Trophoblast cell (in vitro differentiated cells and primary cell): ENCODE measurements at places on chromosomes 3 and 15.

GRCh38 chr15:67085818-67086636, 20.6 kb downstream of the SMAD3 start:
- peak; percentile 83 for DNase-seq

DNA sequence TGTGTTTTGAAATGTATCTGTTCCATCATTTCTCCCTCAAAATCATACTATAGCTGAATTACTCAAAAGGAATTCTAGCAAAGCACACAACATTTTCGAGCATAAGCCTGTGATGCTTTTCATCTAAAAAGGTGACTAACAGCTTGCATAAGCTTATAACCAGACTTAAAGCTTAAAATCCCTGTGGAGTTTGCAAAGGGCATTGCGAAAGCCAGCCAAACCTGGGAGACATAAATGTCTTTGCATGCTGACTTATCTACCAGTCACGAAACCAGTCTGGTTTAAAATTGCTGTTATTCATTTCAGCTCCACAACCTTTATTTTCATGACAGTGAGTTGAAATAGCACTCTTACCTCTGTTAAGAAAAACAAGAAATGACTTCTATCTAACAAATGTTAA, 35.6 kb upstream of the LIPC start:
- DNase-seq, result peak; percentile 98

DNA sequence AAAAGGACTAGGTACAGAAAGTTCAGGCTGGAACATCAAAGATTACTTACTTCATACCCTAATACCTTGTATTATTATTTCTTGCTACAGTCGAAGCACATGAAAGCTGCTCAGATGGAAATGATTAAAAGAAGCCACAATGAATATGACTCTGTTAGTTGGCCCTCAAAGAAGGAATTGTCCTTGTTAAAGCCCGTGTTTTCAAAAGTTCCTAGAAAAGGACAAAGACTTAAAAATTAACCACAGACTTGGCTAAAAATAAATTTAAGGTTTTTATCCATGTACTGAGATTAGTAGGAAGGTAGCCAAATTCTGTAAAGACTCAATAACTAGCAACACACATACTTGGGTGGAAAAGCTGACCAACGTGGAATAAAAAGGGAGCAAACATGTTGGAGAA, 251.0 kb upstream of the RARB start:
- no peak for DNase-seq

DNA sequence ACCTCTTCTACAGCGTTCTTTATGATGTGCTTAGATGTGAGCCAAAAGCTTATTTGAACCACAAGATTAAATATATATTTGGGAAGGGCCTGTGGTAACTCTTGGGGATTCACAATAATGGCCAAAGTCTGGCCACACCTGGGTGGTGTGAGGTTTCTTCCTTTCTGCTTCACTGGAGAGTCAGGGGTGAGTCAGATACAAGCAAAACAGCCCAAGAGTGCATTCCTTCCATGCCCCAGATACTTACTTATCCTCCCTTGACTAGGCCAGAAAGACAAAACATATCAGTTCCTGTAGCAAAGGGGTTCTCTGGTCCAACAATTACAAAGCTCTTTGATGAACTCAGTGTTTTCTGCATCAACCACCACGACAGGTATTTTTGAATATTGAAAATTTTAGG, 941 bp downstream of the ZBED2 start:
- peak; percentile 65 for DNase-seq
